ENCODE measurements at places on chromosomes 12 and 14.
A peak's percentile ranks its signal among the peaks of the same experiment; 100 is the strongest.

DNA sequence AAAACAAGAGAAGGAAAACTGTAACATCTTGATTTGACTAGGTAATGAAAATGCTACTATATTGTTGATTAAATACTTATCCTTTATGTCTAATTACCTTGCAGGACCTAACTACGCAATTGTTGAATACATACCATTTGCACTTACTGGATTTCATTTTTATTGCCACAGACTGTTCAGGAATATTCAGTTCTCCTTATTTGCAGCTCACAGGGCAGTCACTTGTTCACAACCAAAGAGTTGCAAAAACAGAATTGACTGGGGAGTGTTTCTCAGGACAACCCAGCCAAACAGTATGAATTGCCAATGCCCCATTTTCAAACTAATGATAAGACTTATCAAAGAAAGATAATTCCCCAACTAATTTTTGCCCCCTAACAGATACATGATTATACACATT is 49.4 kb downstream of the CIT start:
- no peak for DNase-seq

DNA sequence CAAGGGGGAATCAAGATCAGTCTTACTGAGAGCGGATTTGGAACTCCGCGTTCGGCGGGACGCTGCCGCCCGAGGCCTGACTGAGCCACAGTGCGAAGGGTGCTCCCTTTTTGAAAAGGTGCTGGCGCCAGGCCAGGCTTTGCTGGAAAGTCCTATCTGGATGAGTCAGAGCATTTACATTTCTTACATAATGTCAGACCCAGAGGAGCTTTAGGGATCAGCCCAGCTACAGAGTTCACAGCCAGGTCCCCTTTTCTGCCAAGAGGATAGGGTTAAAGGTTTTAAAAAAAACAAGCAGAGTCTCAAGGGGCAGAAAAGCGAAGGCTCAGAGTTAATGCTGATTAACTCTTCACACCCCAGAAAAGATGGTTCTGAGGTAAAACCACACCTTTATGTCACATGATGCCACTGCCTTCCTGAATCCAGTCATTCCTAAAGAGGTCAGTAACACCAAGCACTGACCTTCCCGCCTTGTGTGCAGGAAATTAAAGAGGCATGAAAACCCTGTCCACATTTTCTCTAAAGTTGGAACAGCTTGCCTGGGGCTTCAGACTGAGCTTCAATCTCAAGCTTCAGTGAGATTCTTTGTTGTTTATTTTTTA is 11.7 kb upstream of the FBXL14 start:
- no peak for DNase-seq

DNA sequence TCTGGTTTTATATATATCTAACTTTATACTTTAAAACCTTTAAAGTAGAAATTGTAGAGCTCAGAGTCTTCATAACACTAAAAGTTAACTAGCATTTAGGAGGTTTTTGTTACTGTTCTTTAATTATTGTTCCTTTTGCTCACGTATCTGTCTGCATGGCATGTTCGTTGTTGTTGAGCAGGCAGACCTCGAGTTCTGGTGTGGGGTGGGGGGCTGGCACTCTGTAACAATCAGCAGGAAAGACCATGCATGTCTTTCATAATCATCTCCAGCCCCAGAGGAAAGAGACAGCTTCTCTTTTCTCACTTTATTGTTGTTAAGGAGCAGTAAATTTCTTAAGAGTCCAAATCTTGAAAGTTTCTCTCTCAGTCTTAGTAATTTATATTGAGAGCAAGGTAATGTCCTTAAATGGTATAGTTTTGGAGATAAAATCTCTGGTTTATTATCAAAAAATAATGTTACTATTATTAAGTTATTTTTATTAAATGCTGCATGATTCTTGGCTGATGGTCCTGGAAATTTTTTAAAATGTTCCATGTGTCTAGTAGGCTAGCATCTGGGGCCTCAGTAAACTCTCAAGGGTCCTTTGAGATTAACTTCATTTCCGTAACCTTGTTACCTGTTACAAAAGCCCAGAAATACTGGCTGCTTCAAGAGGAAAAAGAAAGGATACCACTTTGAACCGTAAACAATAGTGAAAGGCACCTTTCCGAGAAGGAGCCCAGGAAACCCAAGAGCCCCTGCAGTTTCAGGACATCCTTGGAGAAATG is 30.3 kb downstream of the CKB start:
- no peak for DNase-seq

DNA sequence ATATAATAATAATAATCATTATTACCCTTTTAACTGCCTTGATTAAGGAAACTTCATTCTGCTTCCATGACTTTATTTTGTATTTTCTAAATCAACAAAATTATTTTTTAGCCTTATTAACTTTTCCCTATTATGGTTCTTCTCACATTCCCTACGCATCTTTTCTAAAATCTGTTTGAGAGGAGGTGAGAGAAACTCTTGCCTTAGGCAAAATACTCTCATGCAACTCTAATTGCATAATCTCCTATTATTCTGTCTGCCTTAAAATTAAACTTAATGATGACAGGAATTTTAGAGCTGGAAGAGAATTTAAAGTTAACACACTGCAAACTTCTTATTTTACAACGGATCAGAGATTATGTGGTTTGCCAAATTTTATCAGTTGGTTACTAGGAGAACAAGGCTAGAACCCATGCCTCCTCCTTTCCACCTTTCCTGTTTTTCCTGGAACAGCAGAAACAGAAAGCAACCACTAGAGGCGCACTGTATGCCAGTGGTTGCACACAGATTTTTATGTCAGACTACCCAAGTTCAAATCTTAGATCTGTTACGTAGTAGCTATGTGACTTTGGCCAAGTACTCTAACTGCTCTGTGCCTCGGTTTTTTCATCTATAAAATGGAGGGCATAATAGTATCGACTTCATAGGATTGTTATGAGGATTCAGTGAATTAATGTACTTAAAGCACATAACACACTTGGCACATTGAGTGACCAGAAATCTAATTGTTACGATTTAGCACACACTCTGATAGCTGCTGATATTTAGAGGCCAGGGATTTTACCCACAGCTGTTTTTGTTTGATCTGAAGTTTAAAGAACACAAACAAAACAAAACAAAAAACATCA is 4.3 kb upstream of the BRMS1L start:
- peak; percentile 33 for DNase-seq

DNA sequence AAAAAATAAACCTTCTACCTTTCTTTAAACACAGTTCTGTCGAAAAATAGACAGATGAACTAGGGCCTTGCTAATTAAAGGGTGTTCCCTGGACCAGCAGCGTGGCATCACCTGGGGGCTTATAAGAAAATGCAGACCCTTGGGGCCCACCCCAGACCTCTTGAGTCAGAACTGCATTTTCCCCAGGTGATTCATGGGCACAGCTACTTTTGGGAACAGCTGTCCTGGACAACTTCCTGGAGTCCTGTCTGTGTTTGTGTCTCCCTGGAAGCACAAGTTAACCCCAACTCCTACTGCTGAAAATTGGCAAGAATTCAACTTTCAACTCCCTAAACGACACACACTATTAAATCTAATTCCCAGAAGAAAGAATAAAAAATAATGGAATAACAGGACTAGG is 17.8 kb downstream of the FBLN5 start:
- no peak for DNase-seq

- no peak for DNase-seq
Observed at GRCh38 chr12:27766587-27766986, 13.4 kb upstream of the KLHL42 start.
